HFFc6 (cell line): ENCODE measurements at places on chromosomes 6 and 20. TPM values are rescaled to one million over a fixed set of nuclear protein-coding genes. Genes with fewer than 3 reads are reported as not detected.

- no peak for DNase-seq
- peak overlapping the region; percentile 46; the same call in 1 of the 2 replicates for H3K27ac ChIP-seq
- H3K36me3 ChIP-seq = peaks cover 80% of the 10 kb centered on the region
These were observed 79.3 kb downstream of the COL12A1 start for GRCh38 chr6:75126518-75126917.

DNA sequence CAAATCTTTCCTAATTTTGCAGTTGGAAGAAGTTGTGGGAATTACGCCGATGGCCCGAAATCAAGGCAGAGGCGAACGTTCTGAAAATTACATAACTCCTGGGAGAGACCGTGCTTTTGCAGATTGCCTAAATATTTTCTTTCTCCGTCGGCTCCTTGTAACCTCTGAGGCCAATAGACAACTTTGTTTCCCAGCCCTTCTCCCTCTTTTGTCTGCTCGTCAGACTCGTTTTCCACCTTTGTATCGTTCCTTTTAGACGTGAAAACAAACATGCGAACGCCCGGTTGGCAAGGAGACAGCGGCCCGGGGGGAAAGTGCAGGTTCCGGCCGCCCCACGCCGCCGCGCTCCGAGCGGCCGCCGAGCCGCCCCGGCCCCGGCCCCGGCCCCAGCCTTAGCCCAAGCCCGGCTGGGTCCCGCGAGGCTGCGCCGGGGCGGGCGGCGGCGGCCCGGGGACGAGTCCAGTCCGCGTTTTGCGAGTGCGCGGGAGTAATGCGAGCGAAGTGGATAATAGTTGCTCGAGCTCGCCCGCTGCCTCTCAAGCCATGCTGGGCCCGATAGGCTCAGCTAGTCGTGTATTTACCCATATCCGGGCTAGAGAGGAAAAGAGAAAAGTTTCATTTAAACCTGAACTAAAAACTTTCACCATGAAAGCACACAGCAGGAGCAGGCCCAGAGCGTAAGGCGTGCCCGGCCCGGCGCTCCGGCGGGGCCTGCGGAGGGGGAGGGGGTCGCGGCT, at the start of gene ARID1B:
Gene ARID1B (plus strand): TSS at position 539 of the 737 bp plus-strand sequence. CDS start 303 bp downstream, outside the sequence.
- H3K4me3 ChIP-seq = peak within 1 kb of the TSS; percentile 92
- H3K36me3 ChIP-seq = no peaks in the 10 kb centered on the region
- H3K27ac ChIP-seq = peak within 1 kb of the TSS; percentile 97

- no peak overlapping the region for H3K4me3 ChIP-seq
- H3K27me3 ChIP-seq = peaks cover 19% of the 10 kb centered on the region
- no peak overlapping the region for H3K27ac ChIP-seq
- no peaks in the 10 kb centered on the region for H3K4me1 ChIP-seq
- DNase-seq = no peak
- H3K36me3 ChIP-seq = no peaks in the 10 kb centered on the region
These were observed 744 bp downstream of the KIF25 start for GRCh38 chr6:167998215-167998614.

DNA sequence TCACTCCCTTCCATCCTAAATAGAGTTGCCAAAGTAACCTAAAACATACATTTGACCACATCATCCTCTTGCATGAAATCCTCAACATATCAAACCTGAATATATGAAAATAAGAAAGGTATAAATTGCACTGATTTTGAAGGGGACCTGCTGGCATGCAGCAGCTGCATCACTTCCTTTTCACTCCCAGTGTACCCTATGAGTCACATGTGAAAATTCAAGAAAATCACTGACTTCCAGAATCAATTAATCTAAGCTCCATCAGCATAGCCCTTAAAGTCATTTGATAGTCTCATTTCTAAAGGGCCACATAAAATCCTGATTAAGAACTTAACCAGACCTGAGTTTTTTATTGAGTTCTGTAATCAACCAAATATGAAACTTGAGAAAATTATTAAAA, 24.3 kb downstream of the SNX14 start:
- peaks cover 26% of the 10 kb centered on the region for H3K4me1 ChIP-seq
- no peaks in the 10 kb centered on the region for H3K27me3 ChIP-seq
- DNase-seq = peak; percentile 11
- no peak overlapping the region for H3K4me3 ChIP-seq
- peaks cover 13% of the 10 kb centered on the region for H3K36me3 ChIP-seq

DNA sequence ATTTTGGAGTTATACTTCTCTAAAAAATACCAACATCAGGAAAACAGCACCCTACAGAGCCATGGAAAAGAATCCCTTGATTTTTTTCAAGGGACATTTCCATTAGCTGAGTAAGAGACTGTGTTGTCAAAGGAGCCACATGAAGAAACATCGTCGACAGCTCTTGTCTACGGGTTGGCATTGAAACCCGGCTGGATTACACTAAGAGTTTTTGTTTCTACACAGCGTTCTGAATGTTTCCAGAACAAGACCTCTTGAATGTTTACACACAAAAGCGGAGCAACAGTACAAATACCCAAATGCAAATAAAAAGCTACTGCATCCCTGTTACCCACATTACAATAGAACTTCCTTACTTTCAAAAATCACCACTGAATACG, 2.4 kb upstream of the MYLK4 start:
- H3K4me3 ChIP-seq = no peak overlapping the region
- H3K4me1 ChIP-seq = peaks cover 12% of the 10 kb centered on the region; the same call in 1 of the 2 replicates
- H3K27me3 ChIP-seq = peaks cover 3% of the 10 kb centered on the region
- H3K36me3 ChIP-seq = no peaks in the 10 kb centered on the region
- no peak overlapping the region for H3K27ac ChIP-seq
- DNase-seq = no peak

DNA sequence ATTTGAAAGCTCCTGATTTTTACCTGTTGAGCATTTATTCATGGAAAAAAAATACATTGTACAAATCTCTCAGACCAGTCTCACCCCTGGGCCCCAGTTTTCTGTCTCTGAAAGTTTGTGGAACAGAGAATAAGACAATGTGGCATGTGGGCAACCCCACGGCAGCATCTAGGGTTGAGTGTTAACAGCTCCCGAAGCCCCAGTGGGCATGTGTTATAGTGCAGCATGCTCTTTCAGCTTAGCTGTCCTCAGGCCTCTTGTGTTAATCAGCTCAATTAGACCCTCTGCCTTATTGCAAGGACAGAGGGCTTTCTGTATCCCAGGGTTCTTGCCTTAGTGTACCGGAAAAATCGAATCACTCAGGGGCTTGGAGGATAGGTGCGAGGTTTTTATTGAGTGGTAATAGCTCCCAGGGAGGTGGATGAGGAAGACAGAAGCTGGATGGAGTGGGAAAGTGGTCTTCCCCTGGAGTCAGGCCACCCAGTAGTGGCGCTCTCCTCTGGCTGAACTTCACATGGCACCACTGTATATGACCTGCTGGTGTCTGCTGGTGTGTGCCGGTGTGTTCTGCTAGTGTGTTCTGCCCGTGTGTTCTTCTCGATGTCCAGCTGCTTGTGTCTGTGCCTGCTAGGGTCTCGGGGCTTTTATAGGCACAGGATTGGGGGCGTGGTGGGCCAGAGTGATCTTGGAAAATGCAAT, 382.8 kb downstream of the EPM2A start:
- H3K4me1 ChIP-seq = no peaks in the 10 kb centered on the region
- H3K36me3 ChIP-seq = no peaks in the 10 kb centered on the region
- H3K27me3 ChIP-seq = peaks cover 4% of the 10 kb centered on the region
- no peak for DNase-seq

DNA sequence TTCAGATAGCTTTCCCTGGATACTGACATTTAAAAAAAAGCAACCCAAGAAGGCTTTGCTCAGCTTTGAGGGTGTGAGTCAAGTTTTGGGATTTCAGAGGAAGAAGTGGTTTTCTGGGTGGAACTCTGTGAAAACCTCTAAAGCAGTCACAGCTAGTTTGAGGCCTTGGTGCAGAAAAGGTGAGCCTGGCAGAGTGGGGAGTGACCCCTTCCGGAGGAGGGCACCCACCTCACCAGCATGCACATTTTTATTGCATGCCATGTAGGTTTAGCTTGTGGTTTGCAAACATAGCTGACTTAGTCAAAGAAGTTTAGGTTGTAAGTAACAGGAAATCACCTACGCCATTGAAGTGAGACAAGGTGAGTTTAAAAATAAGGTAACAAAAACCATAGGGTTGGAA, 146.8 kb upstream of the PMEPA1 start:
- H3K4me1 ChIP-seq = no peaks in the 10 kb centered on the region
- H3K4me3 ChIP-seq = no peak overlapping the region
- H3K27me3 ChIP-seq = peaks cover 13% of the 10 kb centered on the region
- no peaks in the 10 kb centered on the region for H3K36me3 ChIP-seq
- H3K27ac ChIP-seq = no peak overlapping the region
- no peak for DNase-seq

The FOXA2 gene
- not detected in 3 replicates for total RNA-seq

The PPP1R16B gene
- total RNA-seq = not detected in 3 replicates

The C20orf141 gene
- total RNA-seq = not detected in 3 replicates

The TMEM14A gene
- 32.1 to 47.3 TPM (median 33.1 TPM) in 3 replicates for total RNA-seq

The PGBD1 gene
- total RNA-seq = 2.5 and 4.2 TPM in 2 replicates

The RHAG gene
- total RNA-seq = not detected in 3 replicates

The TGM3 gene
- total RNA-seq = 0.09 to 0.12 TPM in 2 of 3 replicates, not detected in the other
